GM18507 (cell line): ENCODE measurements at places on chromosomes 2 and 18.

DNA sequence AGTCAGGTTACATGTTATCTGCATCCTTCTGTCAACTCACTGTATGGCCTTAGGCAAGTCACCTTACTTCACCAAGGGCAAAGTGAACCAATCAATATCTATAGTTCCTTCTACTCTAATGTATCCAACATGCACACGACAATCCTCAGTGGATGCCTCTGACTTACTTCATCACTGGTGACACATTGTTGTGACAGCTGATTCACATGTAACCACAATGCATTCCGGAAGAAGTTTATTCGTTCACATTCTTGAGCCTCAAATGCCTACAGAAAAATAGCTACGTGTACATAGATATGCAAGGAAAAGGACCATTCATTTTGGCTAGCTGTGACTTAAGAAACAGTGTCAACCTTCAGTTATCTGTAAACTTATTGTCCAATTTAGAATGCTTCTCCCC is 26.3 kb upstream of the EPG5 start:
- DNase-seq = no peak

DNA sequence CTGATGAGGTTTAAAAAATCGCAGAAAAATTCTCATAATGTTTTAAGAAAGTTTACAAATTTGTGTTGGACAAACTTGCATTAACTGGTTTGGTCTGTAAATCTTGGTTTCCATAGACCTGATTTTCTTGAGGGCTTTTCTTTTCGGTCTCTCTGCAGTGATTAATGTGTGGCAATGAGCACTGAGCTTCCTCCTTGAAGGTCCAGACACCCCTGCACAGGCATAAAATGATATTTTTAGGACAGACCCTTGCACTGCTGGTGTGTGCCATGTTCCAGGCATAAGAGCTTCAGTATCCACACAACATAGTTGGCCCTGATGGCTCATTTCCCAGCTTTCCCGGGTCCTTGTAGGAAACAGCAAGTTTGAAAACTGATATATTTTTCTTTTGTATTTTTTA is 33.7 kb downstream of the MRPL33 start:
- no peak for DNase-seq

GRCh38 chr2:70714141-70714905 is 53.7 kb downstream of the ADD2 start:
- DNase-seq = no peak

GRCh38 chr2:62803961-62804360 is 98.4 kb downstream of the EHBP1 start:
- no peak for DNase-seq

DNA sequence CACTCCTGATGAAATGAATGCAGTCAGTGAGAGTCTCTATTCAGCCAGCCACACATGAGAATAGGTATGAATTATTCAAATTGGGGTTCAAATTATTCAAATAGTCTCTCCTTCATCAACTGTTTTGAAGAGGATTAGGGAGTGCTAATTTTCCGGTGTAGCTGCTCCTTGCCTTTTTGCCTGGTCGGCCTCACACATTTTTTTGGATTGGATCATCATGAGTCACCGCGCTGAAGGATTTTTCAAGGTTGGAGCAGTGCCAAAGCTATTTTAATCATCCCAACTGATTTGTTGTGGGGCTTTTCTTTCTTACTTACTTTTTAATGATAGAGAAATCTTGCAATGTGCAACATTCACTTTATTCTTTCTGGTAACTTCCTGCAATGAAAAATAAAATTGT is 2.4 kb upstream of the DTNA start:
- no peak for DNase-seq

DNA sequence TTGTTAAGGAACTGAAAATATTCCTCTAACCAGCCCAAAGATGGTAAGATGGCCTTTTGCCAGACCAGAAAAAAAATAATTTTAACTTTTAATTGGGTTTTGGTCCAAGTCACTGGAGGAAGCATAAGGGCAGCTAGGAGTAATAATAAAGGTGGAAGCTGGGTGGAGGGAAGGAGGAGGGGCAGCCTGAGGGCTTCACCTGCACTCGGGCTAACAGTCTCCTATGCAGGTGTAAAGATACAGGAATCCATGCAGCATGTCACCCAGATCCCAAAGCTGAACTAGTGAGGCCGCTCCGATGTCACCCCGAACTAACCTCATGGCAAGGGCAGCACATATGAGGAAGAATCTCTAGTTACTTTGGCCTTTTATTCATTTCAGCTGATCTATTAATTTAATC is 37.2 kb upstream of the GORASP2 start:
- DNase-seq = no peak

GRCh38 chr2:37561615-37562569 is 109.5 kb downstream of the CDC42EP3 start:
- no peak for DNase-seq

- DNase-seq = no peak
Observed at GRCh38 chr2:15790838-15791237, 149.5 kb upstream of the MYCN start.

DNA sequence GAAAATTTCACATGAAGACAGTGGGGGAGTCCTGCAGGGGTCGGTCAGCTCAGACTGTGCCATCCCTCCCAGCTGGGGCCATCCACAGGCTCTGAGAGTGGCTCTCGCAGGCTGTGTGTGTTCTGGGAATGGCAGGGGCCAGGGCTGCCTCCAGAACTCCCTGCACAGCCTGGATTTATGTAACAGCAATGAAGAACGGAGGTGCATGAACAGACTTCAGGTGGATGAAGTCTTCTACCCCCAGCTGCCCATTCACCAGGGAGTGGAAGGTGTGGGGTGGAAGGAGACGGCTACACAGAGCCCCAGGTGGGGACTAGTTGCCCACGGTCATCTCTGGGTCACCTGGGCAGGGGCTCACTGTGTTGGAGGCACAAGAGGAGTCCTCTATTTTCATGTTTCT is 56.1 kb upstream of the HDAC4 start:
- no peak for DNase-seq

- no peak for DNase-seq
Observed at GRCh38 chr18:45254709-45255082, 360.6 kb upstream of the SLC14A2 start.

DNA sequence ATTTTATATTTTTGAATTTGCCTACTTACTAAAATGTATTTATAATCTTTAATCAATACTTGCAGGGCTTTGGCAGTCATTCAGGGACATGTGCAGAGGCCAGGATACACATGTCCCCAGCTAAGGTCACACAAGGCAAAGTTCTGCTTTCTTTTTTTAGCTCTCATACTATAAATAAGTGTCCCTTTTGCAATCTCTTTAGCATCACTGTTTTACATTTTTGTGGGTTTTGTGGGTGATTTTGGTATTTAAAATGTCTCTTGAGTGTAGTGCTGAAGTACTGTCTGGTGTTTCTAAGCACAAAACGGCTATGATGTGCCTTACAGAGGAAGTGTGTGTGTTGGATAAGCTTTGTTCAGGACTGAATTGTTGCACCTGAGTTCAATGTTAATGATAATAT is 309.0 kb upstream of the GULP1 start:
- DNase-seq = no peak

DNA sequence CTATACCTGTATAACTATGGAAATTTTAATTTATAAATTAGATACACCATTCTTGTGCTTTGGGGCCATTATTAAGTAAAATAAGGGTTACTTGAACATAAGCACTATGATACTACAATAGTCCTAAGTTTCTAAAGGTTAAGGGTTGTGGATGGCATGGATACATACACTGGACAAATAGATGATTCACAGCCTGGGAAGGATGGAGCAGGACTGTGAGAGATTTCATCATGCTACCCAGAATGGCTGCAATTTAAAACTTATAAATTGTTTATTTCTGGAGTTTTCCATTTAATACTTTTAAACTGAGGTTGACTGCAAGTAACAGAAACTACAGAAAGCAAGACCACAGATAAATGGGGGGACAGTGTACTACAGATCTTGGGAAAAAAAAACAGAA is 295.8 kb upstream of the ZNF804A start:
- DNase-seq = no peak

- DNase-seq = peak; percentile 4
Observed at GRCh38 chr2:210577263-210578071, 21.1 kb downstream of the CPS1 start.

- DNase-seq = no peak
Observed at GRCh38 chr2:171289316-171289715, 128.6 kb upstream of the TLK1 start.

GRCh38 chr2:152718909-152719645 is 657 bp downstream of the ARL6IP6 start:
- no peak for DNase-seq

DNA sequence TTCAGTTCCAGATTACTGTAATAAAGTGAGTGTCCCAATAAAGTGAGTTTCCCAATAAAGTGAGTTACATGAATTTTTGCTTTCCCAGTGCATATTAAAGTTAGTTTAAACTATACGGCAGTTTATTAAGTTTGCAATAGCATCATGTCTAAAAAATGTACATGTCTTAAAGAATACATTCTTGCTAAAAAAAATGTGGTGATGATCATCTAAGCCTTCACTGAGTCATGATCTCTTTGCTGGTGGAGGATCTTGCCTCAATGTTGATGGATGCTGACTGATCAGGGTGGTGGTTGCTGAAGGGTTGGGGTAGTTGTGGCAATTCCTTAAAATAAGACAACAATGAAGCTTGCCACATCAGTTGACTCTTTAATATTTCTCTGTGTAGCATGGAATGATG is 664.2 kb downstream of the TDRD15 start:
- no peak for DNase-seq

- DNase-seq = no peak
Observed at GRCh38 chr18:70827632-70828031, 538.8 kb downstream of the SOCS6 start.

DNA sequence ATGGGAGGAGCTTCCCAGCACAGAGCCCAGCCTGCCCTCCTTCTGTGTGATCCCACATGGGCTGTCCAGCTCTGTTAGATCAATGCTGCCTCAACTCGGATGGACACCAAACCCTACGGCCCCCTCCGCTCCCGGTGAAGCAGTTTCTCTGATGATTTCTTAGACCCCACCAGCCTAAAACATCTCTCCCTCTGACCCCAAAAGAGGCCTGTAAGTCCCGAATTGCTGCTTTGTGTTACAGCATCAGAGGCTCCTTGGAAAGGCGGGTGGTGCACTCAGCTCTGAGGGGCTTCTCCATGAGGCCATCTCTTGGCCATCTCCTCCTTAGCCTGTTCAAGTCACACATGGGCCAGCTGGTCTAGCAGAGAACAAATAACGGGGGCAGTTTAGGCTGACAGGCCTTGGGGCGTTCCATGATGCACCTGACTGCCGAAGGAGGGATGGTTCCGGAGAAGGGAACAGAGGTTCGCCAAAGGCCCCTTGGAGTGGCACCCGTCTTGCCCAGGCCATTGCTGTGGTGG is 240.7 kb downstream of the SH3RF3 start:
- no peak for DNase-seq

- DNase-seq = no peak
Observed at GRCh38 chr2:179890666-179891065, 29.3 kb upstream of the ZNF385B start.

DNA sequence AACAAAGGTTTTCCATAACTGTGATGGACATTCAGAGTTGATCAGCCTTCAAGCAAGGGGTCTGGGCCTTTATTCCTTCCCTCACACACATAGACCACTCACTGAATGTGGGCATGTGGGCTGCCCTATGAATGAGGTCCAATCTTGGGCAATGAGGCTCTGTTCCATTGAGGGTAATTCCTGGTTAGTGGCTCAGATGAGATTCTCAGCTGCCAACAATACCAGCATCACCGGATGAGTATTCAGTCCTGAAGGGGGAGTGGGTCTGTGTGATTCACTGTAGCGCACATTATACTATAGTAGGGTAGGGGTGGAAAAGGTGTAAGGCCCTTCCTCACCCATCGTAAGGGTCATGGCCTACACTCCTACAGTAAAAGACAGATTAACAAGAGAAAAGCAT is 9.9 kb upstream of the PARD3B start:
- DNase-seq = no peak

- no peak for DNase-seq
Observed at GRCh38 chr2:239251971-239252370, 148.8 kb downstream of the HDAC4 start.

DNA sequence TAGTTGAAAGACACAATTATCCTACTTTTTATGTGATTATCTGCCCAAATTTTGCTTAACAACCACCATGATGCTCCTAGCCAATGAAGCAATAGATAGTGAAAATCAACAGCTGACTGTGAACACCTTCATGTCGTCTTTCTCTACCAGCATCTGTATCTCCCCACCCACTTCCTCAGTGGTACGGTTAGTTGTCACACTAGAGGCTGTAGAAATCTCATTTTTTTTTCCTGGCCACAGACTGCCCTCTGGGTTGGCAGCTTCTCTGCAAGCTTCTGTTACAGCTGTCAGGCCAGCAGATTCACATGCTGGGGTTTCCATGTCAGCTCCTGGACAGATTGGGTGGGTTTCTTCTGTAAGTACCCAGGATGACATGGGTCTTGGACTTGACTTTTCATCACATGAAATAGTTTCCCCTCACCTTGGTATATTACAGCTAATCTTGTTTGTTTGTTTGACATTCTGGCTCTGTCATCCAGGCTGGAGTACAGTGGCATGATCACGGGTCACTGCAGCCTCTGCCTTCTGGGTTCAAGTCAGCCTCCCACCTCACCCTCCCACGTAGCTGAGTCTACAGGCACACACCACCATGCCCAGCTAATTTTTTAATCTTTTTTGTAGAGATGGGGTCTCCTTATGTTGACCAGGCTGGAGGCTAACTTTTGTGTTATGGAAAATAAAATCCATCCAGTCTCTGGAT is 24.3 kb downstream of the STAT4 start:
- DNase-seq = no peak

- no peak for DNase-seq
Observed at GRCh38 chr2:174074831-174075230, 109.7 kb upstream of the SP3 start.

DNA sequence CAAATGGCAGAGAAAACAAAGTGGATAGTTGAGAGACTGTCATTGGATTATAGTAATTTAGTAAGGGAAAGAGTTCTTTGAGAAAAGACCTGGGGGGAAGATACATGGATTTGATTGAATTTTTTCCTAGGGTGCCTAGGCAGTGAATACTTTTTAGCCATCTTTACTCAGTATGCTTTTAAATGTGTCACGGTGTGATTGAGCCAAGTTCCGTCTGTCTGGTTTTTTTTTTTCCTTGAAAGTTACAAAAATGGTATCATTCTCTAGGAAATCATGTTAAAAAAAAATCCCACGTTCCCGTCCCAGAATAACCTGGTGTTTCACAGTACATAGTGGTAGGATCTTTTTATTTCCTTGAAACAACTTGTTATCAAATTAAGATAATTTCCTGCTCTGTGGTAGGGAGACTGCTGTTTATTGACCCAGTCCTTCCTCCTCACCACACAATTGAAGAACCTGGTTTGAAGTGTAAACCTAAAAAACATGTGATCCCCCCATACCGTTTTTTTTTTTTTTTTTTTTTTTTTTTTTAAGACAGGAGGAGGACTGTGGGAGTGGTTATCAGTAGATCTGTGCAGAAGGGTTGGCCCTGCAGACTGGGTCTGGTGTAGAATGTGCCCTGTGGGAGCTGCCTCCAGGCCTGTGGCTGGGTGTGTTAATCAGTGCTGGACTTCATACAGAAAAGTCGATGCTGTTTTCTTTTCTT is 55.1 kb downstream of the DGKD start:
- no peak for DNase-seq

GRCh38 chr18:64294967-64295366 is 146.1 kb upstream of the LINC00305 start:
- no peak for DNase-seq

- no peak for DNase-seq
Observed at GRCh38 chr2:206876216-206876860, 63.0 kb upstream of the CPO start.

- no peak for DNase-seq
Observed at GRCh38 chr18:25425024-25425423, 73.1 kb upstream of the ZNF521 start.

GRCh38 chr2:72220170-72220569 is 72.5 kb upstream of the CYP26B1 start:
- DNase-seq = no peak
